Non-pigmented ciliary epithelial cell (primary cell): ENCODE measurements at places on chromosomes 3 and 15.

GRCh38 chr15:60344987-60345386 lies 52.8 kb downstream of the ANXA2 start:
- DNase-seq: no peak

DNA sequence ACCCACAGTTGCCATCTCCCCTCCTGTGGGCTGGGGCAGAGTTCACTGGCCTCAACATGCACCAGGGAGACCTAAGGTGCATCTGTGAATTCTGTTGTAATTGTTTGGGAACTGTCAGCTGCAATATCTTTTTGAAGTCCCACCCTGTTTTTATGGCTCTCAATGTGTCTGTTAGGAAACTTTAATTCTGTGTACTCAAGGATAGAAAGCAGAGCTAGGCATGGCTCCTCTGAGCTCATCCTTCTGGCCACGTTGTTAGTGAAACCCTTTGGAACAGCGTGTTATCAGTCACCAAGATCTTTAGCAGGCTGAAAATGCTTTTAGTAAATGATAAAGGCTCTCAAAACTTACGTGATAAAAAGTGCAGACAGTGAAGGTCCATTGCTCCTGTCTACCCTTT lies 33.6 kb upstream of the MTMR10 start:
- no peak for DNase-seq

DNA sequence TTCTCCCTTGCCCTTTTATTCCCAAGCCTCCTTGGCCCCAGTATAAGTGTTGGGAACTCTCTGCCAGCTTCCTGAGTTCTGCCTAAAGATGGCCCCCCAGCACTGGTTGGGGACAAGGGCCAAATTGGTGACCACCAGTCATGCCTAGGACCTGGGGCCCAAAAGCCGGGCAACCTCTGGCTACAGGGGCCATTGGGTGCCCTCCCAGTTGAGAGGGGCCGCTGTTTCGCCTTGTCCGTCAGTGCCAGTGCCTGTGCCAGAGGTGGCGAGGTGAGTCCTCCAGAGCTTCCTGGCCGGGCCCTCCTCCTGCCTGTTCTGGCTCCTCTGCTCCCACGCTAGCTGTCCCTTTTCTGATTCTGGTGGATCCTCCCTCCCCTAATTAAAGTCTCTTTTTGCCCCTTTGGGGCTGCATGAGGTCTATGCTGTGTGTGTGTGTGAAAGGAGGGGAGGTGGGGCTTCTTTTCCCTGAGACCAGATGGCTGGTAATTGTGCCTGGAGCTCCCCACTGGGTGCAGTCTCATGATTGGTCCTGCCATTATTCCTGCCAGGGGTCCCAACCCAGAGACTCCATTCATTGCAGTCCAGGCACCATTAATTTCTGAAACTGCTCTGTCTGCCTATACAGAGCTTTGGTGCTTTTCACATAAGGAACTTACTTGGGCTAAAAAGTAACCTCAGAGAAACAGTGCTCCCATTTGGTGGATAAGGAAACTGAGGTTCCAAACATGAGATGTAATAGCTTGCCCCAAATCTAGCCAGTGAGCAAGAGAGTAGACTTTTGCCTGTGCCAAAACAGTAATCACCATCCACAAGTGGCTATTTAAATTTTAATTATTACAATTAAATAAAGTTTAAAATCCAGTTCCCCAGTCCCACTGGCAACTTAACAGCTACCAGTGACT lies 3.1 kb upstream of the TTLL3 start:
- DNase-seq: no peak

DNA sequence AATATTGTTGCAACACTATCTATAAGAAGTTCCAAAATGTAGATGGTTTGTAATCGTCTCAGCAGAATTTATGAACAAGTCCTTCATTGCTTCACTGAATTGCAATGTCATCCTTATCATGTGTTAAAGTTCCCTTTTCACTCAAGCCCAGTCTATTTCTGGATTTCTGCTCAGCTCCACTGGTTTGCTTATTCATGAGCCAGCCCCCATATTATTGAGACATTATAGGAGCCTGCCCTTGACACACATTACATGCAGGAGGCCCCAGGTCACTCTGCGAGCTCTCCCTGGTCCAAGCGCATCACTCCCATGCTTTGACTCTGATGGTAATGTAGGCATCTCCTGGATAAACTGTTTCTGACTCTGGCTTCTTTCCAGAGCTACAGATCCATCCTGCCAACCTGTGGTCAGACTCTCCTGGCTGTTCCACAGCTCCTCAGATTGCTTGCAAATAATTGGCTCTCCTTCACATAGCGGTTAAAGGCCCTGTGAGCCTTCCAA lies 56.9 kb downstream of the ABTB1 start:
- DNase-seq: no peak

DNA sequence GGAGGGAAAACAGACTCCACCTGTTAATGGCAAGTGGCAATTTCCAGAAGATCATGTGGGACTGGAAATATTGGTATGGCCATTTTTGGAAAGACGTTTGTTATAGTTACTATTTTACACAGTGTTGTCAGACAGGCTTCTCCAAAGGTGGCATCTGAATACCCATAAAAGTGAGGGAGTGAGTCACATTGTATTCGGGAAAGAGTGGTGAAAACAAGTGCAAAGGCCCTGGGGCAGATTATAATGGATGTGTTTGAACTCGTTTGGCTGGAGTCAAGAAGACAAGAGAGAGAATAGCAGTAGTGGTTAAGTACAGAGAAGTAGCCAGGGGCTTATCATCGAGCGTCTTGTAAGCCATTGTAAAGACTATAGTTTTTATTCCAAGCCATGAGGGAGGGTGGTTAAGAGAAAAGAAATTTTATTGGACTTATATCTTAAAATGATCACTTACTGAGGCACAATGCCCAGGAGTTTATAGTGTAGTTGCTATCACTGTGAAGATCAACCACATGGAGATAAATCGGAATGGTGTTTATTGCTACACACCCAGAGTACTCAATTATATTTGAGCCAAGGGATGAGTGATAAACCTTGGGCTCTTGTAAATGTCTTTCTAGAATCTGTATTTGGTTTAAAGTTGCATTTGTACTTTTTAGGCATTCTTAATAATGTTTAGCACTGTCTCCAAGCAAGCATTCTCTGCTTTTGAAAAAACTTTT lies 212.8 kb upstream of the KBTBD8 start:
- no peak for DNase-seq

DNA sequence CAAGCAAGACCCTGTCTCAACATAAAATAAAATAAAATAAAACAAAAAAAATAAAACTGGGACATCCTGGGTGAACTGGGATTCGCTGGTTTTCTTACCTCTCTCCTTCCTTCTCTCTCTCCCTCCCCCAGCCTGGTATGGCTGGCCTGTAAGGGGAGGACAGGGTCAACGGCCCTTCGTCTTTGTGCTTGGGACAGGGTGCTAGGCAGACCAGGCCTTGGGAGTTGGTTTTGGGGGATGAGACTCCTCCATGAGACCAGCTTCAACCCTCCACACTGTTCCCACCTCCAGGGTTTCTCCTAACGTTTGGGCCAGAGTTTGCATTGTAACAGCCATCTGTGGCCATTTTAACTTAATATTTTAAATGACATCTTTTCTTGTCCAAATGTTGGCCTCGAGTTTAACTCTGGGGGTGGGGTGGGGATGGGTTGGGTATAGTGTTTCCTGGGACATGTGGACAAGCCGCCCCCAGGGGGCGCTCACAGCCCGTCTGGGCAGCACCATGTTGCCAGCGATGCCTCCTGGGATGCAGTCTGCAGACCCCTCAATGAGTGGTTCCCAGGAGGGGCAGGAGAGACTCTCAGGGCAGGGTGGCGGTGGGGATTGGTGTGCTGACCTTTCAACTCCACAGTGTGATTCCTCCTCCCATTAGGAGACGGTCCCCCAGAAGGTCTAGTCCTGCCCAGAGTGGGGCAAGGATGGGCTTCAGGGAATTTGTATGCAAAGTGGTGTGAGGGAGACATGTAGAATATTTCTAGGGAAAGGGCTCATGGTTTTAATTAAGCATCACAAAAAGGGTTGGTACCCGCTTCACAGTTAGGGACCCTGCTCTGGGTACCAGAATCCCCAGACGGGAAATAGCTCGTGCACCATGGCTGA lies 37.7 kb upstream of the LCTL start:
- no peak for DNase-seq

DNA sequence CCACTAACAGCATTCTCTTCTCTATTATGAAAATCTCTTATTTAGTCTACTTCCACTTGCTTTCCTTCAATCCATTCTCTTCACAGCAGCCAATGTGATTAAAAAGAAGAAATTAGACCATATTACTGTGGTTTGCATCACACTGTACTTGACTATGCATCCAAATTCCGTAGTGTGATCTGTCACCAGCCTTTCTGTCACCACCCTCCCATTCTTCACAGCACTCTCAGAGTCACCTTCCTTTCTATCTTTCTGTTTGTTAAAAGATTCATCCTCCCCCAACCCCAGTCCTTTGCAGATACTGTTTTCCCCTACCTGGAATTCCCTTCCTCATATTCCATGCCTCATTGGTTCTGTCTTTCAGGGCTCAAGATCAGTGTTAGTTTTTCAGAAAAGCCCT lies 55.0 kb upstream of the ABHD10 start:
- no peak for DNase-seq

DNA sequence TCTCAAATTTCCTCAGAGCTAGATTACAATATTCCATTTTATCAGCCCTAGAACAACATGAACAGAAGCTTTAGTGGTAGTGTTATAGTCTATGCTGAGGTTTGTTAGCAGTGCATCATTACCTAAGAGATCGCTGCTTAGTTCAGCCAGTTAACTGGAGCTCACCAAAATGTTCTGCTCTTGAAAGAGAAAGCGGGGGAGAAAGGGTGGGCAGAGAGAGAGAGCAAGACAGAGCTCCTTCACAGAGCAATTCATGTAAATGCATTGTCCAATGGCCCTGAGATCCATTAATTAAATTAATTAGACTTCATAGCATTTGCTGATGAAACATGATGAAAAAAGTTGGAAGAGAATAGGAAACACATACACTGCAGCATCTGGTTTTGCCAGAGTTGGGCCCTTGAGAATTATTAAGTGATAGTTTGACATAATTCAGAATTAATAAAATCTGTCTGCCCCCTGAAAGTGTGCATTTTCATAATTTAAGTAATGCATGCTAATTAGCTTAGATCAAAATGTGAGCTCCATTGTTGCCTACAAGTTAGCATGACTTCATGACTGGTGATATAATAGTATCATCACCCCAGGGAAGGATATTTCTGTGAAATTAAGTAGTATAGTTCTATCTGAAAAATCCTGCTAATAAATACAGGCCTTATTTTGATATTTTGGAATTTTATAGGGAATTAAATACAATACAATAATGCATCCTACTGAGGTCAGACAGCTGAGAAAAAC lies 86.9 kb upstream of the LYSMD4 start:
- DNase-seq: no peak
